ENCODE measurements at places on chromosomes 5 and 9.

GRCh38 chr5:9497347-9497746 is 48.5 kb downstream of the SEMA5A start:
- no peak for DNase-seq

- DNase-seq, result peak; percentile 98
Measured at GRCh38 chr9:124285903-124286291, 28.1 kb downstream of the NEK6 start.

- no peak for DNase-seq
Measured at GRCh38 chr5:1537603-1538154, 13.9 kb upstream of the LPCAT1 start.

- DNase-seq, result peak; percentile 80
Measured at GRCh38 chr5:75672616-75673015, 44.6 kb downstream of the POC5 start.

- peak; percentile 96 for DNase-seq
Measured at GRCh38 chr9:86947146-86948073, at the start of gene GAS1. GAS1 (minus strand) TSS chr9:86947506; CDS start chr9:86946779, 727 bp downstream.

- no peak for DNase-seq
Measured at GRCh38 chr5:82684165-82684564, 393.0 kb downstream of the TMEM167A start.

DNA sequence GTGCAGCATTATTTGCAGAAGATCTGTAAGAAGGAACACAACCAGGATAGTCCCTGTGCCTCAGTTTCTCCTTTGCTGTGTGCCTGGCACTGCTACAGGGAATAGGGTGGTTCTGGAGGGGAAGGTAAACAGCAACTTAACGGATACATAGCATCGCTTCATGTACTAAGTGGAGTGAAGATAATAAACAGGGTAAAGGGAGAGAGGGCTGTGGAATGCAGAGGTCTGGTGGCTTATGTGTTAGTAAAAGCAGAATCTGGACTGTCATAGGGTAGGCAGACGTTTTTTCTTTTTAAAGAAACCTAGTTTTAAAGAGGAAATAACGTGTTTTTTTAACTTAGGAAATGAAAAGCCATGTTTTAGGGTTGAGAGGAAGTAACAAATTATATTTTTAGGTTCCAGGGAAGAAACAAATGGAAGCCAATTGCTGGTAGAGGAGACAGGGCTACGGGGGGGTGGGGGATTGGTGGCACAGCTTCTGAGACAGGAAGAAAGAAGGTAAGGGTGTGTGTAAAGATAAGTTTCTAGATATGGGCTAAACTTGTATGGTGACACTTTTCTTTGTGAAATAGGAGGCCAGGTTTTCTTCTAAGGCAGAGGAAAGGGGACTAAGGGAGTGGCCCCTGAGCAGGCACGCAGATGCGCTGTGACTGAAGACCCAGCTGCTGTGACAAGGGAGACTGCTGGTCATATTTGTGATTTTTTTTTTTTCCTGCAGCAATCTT is 1.3 kb downstream of the GNG10 start:
- no peak for DNase-seq

DNA sequence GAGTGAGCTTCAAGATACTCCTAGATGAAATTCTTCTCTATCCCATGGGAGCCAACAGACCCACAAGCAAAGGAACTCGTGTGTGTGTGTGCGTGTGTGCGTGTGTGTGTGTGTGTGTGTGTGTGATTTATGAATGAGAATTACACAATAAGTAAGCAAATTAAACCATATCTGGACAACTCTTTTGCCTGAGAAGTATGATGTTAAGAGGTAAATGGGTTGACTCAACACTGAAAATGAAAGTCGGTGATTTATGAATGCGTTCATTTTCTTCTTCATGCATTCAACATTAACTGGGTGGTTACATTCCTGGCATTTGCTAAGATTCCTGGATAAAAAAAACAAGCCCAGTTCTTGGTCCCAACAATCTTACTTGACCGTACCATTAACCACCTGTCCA is 171.3 kb upstream of the ZNF462 start:
- DNase-seq, result no peak

DNA sequence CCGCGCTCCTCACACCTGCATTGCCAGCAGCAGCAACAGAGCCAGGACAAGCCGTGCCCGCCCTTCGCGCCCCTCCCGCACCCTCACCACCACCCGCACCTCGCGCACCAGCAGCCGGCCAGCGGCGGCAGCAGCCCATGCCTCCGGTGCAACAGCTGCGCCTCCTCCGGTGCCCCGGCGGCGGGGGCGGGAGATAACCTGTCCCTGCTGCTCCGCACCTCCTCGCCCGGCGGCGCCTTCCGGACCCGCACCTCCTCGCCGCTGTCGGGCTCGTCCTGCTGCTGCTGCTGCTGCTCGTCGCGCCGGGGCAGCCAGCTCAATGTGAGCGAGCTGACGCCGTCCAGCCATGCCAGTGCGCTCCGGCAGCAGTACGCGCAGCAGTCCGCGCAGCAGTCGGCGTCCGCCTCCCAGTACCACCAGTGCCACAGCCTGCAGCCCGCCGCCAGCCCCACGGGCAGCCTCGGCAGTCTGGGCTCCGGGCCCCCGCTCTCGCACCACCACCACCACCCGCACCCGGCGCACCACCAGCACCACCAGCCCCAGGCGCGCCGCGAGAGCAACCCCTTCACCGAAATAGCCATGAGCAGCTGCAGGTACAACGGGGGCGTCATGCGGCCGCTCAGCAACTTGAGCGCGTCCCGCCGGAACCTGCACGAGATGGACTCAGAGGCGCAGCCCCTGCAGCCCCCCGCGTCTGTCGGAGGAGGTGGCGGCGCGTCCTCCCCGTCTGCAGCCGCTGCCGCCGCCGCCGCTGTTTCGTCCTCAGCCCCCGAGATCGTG is 517 bp downstream of the KCNN2 start:
- no peak for DNase-seq

- DNase-seq, result no peak
Measured at GRCh38 chr5:101326766-101327165, 423.7 kb upstream of the ST8SIA4 start.

GRCh38 chr5:148933903-148934432 is 107.6 kb downstream of the ADRB2 start:
- no peak for DNase-seq

DNA sequence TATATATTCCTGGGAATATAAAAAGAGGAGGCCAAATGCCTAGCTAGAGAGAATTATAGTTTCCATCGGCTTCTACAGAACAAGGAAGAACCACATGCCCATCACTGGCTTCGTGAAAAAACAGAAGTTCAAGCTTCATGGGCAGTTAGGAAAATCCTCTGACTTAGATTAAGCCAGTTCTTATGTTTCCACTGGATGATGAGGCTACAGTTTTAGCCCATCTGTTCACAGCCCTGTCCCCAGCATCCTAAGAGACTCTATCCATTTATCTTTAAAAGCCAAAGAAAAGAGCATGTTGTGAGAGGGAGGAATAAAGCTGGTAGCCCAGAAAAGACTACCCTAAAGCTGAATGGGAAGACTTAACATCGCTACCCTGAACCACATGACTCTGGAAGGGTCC is 285.5 kb upstream of the WWC1 start:
- no peak for DNase-seq

DNA sequence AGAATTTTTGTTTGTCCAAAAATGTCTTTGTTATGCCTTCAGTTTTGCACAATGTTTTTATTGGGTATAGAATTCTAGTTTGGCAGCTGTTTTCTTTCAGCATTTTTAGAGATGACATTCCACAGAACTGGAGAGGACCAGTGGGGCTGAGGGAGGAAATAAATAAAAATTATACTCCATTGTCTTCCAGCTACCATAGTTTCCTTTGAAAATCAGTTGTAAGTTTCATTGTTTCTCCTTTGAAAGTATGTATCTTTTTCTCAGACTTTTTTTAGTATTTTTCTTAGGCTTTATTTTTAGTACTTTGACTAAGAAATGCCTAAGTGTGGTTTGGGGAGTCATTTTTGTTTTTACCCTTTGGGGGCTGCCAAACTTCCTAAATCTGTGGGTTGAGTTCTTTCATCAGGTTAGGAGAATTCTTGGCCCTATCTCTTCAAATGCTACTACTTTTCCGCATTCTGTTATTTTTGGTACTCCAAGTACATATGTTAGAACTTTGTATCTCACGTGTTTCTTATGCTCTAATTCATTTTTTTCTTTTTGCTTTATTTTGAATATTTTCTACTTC is 15.2 kb upstream of the FBLL1 start:
- DNase-seq, result no peak

GRCh38 chr5:94776167-94776566 is 157.7 kb downstream of the SLF1 start:
- DNase-seq, result peak; percentile 21

DNA sequence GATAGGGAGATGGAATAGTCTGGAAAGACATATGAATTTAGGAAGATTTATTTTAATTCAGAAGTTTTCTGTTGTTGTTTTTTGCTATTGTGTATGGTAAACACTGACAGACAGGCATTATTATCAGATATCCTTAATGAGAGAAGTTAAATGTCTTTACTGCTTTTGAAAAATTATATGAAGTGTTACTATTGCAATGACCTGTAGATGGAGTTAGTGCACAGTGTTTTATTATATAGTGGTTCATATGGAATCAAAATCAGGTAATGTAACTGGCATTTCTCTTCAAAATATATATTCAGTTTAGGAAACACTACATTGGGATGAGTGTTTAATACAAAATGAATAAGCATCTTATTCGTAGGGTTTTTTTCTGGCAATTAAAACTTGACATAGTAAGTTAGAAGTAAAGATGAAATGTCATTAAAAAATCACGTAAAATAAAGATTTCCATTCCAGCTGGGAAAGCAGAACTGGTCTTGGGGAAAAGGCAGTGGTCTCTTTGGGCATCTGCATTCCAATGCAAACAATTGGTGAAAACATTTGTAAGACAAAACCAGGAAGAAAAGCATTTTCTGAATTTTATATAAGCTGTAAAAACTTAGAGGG is 3.9 kb downstream of the GABRA1 start:
- peak; percentile 0 for DNase-seq

DNA sequence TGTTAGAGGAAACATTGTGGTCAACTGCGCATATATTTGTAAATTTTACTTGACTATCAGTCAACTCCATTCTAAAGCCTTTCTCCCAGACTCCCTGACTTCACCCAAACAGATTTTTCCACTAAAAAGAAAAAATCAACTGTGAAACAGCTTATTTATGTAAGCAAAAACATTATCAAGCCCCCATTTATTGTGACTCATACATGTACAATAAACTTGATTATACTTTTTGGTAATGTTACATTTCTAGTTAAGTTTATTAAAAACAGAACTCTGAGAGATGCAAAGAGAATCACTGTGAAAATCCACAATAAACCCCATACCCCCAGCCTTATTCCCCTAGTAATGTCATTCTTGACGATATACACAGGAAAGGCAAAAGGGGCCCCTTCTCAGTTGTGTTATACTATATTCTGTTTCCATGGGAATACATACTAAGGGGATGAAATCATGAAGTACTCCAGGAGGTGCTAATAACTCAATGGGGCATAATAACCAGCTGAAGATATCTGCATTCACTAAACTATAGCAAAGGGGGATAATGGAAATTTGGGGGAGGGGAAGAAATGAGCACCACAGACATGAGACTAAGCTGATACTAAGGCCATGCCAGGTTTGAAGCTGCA is 616.0 kb downstream of the ACTL7B start:
- no peak for DNase-seq

DNA sequence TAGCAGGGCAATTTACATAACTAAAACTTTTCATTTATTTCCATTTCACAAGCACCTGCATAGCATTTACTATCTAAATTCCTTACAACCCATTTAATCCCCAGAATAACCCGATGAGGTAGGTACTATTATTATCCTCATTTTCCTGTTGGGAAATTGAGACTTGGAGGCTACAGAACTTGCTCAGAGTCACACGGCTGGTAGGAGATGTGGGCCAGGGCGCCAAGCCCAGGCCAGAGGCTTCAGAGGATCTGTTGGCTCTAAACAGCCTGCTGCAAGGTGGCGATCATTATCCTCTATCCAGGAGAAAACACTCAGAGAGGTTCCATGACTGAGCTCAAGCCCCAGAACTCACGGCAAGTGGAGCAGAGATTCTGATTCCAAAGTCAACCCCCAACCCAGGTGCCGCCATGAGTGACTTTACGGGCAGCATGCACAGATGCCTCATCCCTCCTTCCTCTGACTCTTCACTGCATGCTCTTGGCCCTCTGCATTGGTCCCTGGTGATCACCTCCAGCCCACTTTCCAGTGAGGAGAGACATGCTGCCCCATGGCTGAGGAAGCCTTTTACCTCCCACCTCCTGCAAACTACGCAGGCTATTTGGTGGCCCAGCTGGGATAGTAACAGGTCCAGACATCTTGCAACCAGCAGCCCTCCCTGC is 168.4 kb upstream of the FSTL4 start:
- DNase-seq, result no peak

GRCh38 chr9:6188466-6188865 is 27.1 kb upstream of the IL33 start:
- no peak for DNase-seq

GRCh38 chr9:7489036-7489435 is 310.5 kb downstream of the DMAC1 start:
- DNase-seq, result no peak

GRCh38 chr5:18111906-18112465 is 477.7 kb downstream of the TAF11L14 start:
- DNase-seq, result no peak

GRCh38 chr5:140351609-140352334 is 5.4 kb upstream of the HBEGF start:
- DNase-seq, result peak; percentile 85

DNA sequence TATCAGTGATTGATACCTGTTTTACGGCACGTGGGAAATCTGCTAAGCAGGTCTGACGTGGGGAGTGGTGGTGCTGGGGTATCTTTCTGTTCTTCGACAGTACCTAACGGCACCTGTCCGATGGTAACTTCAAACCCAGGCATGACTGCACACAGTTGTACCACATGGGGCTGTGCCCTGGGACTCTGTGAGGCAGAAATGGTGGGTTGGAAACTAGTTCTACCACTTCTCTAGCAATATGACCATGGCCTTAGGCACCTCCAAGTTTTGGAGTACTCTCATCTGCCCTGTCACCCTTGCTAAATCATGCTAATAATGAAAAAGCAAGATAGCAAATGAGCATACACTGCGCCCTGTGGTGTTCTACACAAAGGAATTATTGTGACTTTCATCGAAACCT is 30.9 kb downstream of the EPB41L4B start:
- DNase-seq, result no peak

GRCh38 chr9:115374724-115375268 is 256.8 kb upstream of the TNC start:
- DNase-seq, result no peak

GRCh38 chr5:14263699-14264098 is 120.6 kb downstream of the TRIO start:
- no peak for DNase-seq

DNA sequence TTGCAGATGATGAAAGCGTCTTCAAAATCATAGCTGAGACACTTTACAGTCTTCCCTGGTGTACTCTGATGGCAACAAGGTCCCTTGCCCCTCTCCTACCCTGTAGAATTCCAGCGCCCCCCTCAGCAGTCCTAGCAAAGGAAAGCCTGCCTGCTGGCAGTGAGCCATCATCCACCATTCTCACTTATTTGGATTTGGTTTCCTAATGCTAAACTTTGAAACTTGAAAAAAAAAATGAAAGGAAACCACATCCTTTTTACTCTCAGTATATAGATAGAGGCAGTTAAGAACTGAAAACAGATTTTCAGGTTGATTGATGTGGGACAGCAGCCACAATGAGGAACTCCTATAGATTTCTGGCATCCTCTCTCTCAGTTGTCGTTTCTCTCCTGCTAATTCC is at the start of gene GZMA:
Gene GZMA (plus strand): TSS at position 299 of the 400 bp plus-strand sequence. CDS start 37 bp downstream, at position 336.
- no peak for DNase-seq

GRCh38 chr5:36242534-36243485 is 1.1 kb upstream of the NADK2 start:
- DNase-seq, result no peak

GRCh38 chr9:77616191-77616590 is 31.9 kb downstream of the GNA14 start:
- no peak for DNase-seq

Measured in myocyte (in vitro differentiated cells).